ENCODE measurements at places on chromosomes 7 and 10. TPM values are rescaled to one million over a fixed set of nuclear protein-coding genes. Genes with fewer than 3 reads are reported as not detected.

DNA sequence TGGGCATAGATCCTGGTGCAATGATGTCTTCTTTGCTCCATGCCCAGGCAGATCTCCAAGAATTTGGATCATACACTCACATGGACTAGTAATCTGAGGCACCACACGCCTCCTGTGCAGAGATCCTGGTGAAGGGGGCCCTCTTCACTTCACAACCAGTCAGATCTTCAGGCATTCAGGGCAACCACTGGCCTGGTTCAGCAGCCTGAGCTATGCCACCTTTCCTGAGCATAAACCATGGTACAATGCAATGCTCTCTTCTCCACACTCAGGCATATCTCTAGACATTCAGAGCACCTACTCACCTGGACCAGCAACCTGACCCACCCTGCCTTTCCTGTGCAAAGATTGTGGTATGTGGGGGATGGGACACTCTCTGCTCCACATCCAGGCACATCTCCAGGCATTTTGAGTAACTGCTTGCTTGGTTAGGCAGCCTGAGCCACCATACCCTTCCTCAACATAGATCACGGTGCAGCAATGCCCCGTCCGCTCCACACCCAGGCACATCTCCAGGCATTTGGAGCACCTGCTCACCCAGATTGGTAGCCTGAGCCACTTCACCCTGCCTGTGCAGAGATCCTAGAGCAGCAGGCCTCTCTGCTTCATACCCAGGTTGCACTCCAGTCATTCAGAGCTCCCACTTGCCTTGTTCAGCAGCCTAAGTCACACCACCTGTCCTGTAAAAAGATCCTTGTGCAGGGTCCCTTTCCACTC, 532.2 kb upstream of the STEAP1 start:
- DNase-seq = no peak

CREB5 gene
- 22.5 TPM for total RNA-seq

DNA sequence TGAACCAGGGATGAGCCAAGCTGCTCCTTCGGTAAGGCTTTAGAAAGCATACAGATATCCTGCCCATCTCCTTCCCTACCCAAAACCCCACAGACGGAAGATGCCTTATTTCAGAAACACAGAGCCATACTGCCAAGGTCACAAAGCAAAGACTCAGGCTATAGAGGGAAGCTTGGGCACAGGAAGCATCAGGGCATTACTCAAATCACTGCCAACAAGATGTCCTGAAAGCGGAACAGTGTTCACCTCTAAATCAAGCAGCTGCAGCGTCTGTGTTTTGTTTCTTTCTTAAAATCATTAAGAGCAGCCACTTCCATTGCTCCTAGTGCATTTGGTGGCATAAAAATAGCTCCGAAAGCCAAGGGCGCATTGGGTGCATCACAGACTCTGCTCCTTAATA, 307.3 kb downstream of the SORCS1 start:
- DNase-seq = no peak

GRCh38 chr10:112872728-112873127, 77.3 kb upstream of the TCF7L2 start:
- no peak for DNase-seq

LIPK gene
- not detected for total RNA-seq

DNA sequence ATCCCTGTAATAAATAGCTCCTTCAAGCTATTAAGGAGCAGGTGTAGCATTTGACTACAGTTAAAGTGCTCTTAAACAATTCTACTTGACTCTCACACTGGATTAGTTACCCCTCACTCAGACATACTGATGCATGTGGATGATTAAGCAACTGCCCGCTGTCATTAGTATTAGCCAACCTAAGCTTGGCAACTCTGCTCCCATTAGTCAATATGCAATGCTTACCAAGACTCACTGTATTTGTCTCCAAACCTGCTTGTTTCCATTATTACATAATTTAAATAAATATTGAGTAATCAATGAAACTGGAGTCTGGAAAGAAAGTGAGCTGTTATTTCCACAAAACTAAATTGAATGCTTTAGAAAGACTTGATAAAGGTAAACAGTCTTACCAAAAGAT, 144.0 kb upstream of the ASAH2 start:
- DNase-seq = peak; percentile 21

DNA sequence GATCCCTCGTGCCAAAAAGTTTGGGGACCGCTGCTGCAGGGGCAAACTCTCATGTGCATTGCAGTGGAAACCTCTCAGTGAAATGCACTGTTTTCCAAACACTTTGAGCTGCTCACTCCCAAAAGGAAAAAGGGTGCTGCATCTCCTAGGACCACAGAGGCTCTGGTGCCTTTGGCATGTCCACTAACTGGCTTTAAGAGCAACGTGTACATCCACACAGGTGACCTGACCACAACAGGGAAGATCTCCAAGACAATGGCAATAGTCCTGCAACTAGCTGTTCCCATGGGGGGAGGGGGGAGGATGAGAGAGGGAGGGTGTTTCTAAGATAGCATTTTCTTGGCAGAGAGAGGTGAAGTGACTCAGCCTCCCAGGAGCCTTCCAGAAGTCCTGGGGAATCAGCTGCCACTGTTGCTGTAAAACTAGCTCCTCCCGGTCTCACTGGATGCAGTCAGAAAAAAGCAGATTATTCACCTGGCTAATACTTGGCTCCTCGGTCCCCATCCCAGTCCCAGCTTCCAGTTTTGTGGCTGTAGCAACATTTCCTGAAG, 181.7 kb downstream of the HECW1 start:
- DNase-seq = peak; percentile 60

- no peak for DNase-seq
Measured at GRCh38 chr10:101766306-101766705, 9.6 kb downstream of the FGF8 start.

DNA sequence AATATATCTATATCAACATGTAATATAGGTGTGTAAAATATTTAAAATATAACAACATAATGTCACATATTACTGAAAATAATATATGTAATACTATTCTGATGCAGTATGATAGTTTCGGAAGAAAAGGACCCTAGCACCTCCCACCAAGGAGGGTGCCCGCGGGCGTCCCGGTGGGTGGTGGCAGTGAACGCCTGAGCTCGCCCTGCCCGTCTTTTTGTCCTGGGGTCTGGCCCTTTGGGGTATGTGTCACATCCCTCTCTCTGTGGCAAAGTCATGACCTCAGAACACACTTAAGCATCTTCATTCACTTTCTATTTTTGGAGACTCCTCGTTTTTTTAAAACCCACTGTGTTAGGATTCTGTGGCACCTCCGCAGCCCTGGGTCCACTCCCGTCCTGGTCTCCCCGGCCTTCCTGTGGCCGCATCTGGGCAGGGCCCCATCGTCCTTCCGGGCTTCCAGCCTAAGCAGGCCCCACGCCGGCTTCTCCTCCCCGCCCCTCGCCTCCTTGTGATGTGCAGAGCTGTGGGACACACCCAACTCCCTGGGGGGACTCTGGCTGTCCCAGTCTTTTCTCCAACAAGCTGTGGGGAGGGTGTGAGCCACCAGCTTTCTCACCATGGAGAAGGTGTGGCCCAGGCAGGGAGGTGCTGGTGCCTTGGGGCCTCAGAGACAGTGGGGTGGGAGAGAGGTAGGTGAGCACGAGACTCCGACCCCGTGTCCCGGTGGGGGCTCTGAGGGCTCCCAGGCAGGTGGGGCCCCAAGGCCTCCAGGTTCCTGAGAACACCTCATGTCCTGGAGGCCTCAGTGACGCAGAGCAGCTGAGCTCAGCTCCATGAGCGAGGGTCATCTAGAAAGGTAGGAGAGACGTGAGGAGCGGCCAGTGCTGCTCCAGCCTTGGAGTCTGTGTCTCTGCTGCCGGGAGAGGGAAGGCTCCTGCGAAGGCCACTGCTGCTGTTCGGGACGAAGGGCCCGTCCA, 16.5 kb downstream of the PWWP2B start:
- DNase-seq = no peak

- no peak for DNase-seq
Measured at GRCh38 chr10:30114401-30114800, 55.0 kb upstream of the JCAD start.

PON3 gene
- total RNA-seq = 14.0 TPM

DNA sequence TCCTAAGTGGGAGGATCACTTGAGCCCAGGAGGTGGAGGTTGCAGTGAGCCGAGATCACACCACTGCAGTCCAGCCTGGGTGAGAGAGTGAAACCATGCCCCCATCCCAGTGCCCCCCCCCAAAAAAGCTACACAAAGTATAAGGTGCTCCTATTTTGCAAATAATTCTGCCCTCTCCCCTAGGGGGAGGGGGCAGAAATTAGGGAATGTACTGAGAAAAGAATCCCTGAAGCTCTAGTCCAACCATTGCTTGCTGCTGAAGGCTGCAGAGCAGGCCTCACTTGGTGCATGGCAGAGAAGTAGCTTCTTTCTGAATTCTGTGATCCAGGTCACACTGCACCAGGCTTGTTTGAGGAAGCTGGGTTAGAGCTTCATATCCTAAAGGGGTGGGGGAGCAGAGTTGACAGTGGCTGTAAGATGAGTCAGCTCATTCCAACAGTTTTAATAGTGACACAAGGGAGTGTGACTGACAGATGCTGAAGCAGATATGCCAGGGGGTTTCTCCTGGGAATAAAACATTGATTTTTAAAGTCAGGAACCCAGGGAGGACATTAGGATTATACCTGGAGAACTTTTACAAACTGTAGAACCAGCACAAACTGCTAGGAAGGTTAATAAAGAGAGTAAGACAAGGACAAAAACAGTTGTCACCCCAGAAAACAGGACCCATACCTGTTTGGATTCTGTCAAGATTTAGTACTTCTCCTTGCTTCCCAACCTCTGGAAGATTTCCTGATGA, 32.8 kb upstream of the STRIP2 start:
- no peak for DNase-seq

DNA sequence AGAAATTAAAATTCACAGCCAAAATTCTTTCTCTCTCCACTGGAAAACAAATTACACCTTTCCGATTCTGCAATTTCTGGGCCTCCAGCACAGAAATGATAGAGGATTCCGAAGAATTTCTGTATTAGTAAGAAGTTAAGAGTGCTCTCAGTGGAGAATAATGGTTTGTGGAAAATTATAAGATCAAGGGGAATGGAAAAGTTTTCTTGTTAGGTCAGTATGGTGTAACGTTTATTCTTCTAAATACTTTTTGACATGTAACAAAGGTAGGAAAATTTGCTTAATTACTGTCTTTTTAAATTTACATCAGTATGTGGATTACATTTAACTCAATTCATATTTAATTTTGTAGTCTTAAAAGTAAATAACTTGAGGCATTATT, 288.3 kb upstream of the NFE2L3 start:
- no peak for DNase-seq

DNA sequence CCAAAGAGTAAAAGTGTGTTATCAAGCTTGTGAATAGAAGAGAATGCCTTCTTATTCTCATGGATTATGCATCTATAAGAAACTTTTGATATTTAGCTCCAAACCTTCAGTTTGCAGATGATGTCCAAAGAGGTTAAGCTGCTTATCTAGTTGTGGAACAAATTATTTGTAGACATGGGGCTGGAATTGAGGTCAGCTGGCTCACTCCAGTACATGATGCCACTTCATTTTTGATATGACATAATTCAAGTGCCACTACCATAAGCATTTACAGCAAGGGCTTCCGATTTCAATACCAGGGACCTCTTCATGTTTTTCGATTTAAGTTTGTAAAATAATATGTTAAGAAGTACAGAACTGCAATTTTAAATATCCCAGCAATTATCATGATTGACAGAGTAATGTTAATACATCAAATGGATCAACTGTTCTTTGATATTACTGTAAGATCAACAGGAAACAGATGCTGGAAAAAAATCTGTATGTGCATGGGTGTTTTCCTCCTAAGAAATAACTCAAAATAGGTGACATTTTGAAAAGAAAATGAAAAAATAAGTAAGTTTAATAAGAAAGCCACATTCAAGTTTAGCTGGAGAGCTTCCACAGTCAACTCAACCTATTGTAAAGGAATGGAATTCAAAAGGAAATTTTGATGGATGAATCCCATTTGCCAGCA, 12.7 kb downstream of the FAM3C start:
- DNase-seq = no peak

DNA sequence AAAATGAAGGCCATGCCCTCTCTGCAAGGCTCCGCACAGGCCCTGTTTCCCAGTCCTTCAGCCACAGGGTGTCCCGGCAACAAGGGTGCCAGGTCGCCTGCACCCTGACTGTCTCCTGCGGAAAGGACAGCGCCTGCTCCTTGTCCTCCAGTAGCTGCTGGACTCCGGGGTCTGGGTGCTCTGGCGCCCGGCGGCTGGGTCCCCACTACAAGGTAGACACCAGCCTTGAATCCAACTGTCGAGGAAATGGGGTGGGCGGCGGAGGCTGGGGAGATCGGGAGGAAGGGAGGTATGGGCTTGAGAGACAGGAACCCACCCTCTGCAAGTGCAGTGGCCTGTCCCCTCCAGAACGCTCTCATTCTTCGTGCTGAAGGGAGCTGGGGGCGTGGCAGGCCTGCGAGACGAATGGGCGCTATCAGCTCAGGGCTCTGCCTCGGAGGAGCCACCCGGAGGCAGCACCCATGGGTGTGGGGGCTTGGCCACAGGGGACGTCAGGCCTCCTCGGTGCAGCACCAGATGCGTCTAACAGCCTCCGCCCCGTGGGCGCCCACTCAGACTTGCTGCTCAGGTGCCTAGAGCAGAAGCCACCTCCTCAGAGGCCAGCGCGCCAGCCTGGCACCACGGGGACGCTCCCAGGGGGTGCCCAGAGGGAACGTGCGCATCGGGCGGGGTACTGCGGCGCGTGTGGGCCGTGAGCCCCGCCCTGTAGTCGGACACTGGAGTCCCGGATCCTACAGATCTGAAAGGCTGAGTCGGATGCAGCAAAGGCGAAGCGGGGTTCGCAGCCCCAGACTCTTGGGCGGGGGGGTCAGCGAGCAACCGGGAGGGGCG, 15.6 kb downstream of the ADAM8 start:
- DNase-seq = no peak

- no peak for DNase-seq
Measured at GRCh38 chr7:81956520-81956919, 186.7 kb upstream of the HGF start.

TRIM4 gene
- 33.1 TPM for total RNA-seq

SVOPL gene
- total RNA-seq = not detected

GRCh38 chr10:82969405-82969804, 1094.4 kb downstream of the NRG3 start:
- DNase-seq = no peak

GRCh38 chr7:34026481-34027190, 121.3 kb downstream of the BMPER start:
- DNase-seq = no peak

GRCh38 chr10:59803714-59804113, 50.5 kb upstream of the MRLN start:
- DNase-seq = no peak

GRCh38 chr10:37634351-37634880, 223.0 kb downstream of the ZNF248 start:
- DNase-seq = no peak

GRCh38 chr10:10973310-10973709, 44.4 kb upstream of the CELF2 start:
- no peak for DNase-seq

HMX3 gene
- 1.6 TPM for total RNA-seq

All from mucosa of gallbladder (tissue), 1 donor.